Progenitor cell of endocrine pancreas (in vitro differentiated cells): ENCODE measurements at places on chromosomes 7 and 10. TPM values are rescaled to one million over a fixed set of nuclear protein-coding genes. Genes with fewer than 3 reads are reported as not detected.

- no peak overlapping the region for H3K4me3 ChIP-seq
- peaks cover 14% of the 10 kb centered on the region for H3K4me1 ChIP-seq
- H3K27ac ChIP-seq, result no peak overlapping the region
- H3K27me3 ChIP-seq, result no peaks in the 10 kb centered on the region
Measured at GRCh38 chr7:11847336-11847735, 15.3 kb upstream of the THSD7A start.

The PTF1A gene
- 41.3 and 50.7 TPM in 2 replicates for total RNA-seq

GRCh38 chr7:157032128-157032527, 21.7 kb upstream of the MNX1 start:
- H3K27ac ChIP-seq, result no peak overlapping the region
- H3K4me3 ChIP-seq, result no peak overlapping the region
- peaks cover 11% of the 10 kb centered on the region for H3K4me1 ChIP-seq
- DNase-seq, result no peak
- H3K36me3 ChIP-seq, result peaks cover 1% of the 10 kb centered on the region

- H3K4me3 ChIP-seq, result no peak overlapping the region
- no peaks in the 10 kb centered on the region for H3K36me3 ChIP-seq
- peaks cover 39% of the 10 kb centered on the region for H3K27me3 ChIP-seq
- DNase-seq, result no peak
- H3K4me1 ChIP-seq, result no peaks in the 10 kb centered on the region
- H3K27ac ChIP-seq, result no peak overlapping the region
Measured at GRCh38 chr10:100697631-100698030, 47.8 kb upstream of the PAX2 start.

GRCh38 chr10:112279433-112279832, 3.8 kb upstream of the TECTB start:
- H3K36me3 ChIP-seq, result no peaks in the 10 kb centered on the region
- H3K4me1 ChIP-seq, result peaks cover 47% of the 10 kb centered on the region
- no peaks in the 10 kb centered on the region for H3K27me3 ChIP-seq
- no peak for DNase-seq
- H3K27ac ChIP-seq, result peak overlapping the region; percentile 6

GRCh38 chr7:100887516-100888290, 1.8 kb downstream of the UFSP1 start:
- no peaks in the 10 kb centered on the region for H3K27me3 ChIP-seq
- no peak overlapping the region for H3K4me3 ChIP-seq
- no peak overlapping the region for H3K27ac ChIP-seq
- no peak for DNase-seq

- H3K27ac ChIP-seq, result no peak overlapping the region
- H3K27me3 ChIP-seq, result no peaks in the 10 kb centered on the region
- H3K36me3 ChIP-seq, result no peaks in the 10 kb centered on the region
- DNase-seq, result no peak
- H3K4me1 ChIP-seq, result no peaks in the 10 kb centered on the region
Measured at GRCh38 chr7:15757041-15758000, 70.8 kb upstream of the MEOX2 start.

GRCh38 chr10:132914732-132915131, 27.6 kb downstream of the CFAP46 start:
- no peaks in the 10 kb centered on the region for H3K4me1 ChIP-seq
- no peak overlapping the region for H3K4me3 ChIP-seq
- H3K27me3 ChIP-seq, result no peaks in the 10 kb centered on the region
- H3K36me3 ChIP-seq, result peaks cover 3% of the 10 kb centered on the region
- no peak for DNase-seq
- H3K27ac ChIP-seq, result no peak overlapping the region

DNA sequence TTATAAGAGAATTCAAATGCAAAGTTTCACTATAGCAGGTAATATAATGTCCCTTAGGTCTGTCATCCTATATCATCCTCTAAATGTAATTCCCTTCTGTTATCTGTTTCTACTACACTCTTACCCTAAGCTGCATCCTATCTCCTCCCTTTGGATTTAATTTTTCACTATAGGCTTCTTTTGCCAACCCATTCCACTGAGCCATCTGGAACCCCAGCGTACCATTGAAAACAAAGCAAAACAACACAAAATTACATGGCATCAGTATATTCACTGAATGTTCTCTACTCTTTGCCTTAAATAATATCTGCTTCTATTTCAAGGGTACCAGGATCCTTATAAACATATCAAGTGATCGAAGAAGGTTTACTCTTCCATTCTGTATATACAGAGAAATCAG, 1530.2 kb upstream of the LRRTM3 start:
- H3K36me3 ChIP-seq, result no peaks in the 10 kb centered on the region
- no peaks in the 10 kb centered on the region for H3K4me1 ChIP-seq
- no peak for DNase-seq
- H3K4me3 ChIP-seq, result no peak overlapping the region
- H3K27ac ChIP-seq, result no peak overlapping the region

The DKK1 gene
- total RNA-seq, result 2.5 and 4.7 TPM in 2 replicates

The ACTR3C gene
- total RNA-seq, result 2.3 and 3.3 TPM in 2 replicates

The FLNC gene
- total RNA-seq, result 6.9 and 11.7 TPM in 2 replicates

The ZC3HAV1L gene
- 16.5 and 18.2 TPM in 2 replicates for total RNA-seq

The SEMA4G gene
- 57.1 and 62.3 TPM in 2 replicates for total RNA-seq

- DNase-seq, result no peak
- H3K36me3 ChIP-seq, result no peaks in the 10 kb centered on the region
- H3K4me1 ChIP-seq, result no peaks in the 10 kb centered on the region
- H3K4me3 ChIP-seq, result no peak overlapping the region
- H3K27ac ChIP-seq, result no peak overlapping the region
Measured at GRCh38 chr7:112615701-112616100, 134.9 kb downstream of the LSMEM1 start.

The STAMBPL1 gene
- total RNA-seq, result 1.3 TPM in 2 replicates

GRCh38 chr7:73885975-73886798, 25.2 kb downstream of the TMEM270 start:
- peaks cover 13% of the 10 kb centered on the region for H3K4me1 ChIP-seq
- H3K36me3 ChIP-seq, result no peaks in the 10 kb centered on the region
- no peak overlapping the region for H3K4me3 ChIP-seq
- DNase-seq, result no peak

DNA sequence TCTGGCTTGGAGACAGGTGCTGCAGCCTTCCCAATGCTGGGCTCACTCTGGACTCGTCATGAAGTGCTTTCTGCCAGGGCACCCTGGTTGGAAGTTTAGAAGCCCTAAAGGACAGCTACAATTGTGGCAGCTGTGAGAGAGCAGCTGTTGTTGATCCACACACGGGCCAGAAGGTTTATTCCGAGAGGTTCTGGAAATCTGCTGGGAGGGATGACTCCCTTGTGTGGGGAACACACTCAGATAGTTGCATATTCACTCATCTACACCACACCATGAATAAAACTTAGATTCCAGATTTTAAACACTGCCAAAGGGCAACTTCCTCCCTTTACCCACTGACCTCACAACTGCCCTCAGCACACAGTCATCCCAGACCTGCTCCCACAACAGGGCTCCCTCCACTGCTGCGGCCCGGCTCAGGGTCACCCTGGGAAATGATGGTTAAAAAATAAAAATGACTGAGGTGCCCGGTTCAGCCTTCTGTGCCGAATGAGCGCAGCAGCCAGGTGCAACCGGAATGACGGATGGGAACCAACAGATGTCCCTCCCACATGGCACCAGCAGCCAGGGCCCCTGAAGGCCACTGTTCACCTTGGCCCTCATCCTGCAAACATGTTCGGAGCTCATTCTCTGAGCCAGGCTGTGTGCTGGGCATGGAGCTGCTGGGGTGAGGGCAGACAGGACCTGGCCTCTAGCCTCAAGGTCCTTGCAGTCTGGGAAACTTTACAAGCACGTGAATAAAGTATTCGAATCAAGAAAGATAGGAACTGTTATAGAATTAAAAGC, 40.2 kb downstream of the ASB13 start:
- H3K27ac ChIP-seq, result no peak overlapping the region
- peaks cover 1% of the 10 kb centered on the region for H3K4me1 ChIP-seq
- no peaks in the 10 kb centered on the region for H3K36me3 ChIP-seq
- peaks cover 7% of the 10 kb centered on the region for H3K27me3 ChIP-seq

The CPVL gene
- 22.1 and 23.1 TPM in 2 replicates for total RNA-seq

The ODAD2 gene
- total RNA-seq, result 0.67 and 0.78 TPM in 2 replicates

- H3K27ac ChIP-seq, result no peak overlapping the region
- H3K4me3 ChIP-seq, result no peak overlapping the region
- H3K36me3 ChIP-seq, result no peaks in the 10 kb centered on the region
Measured at GRCh38 chr7:45711161-45711490, 137.0 kb downstream of the ADCY1 start.

GRCh38 chr7:81626008-81626407, 143.8 kb downstream of the HGF start:
- no peaks in the 10 kb centered on the region for H3K36me3 ChIP-seq
- H3K4me3 ChIP-seq, result no peak overlapping the region
- no peak overlapping the region for H3K27ac ChIP-seq
- H3K27me3 ChIP-seq, result no peaks in the 10 kb centered on the region
- no peak for DNase-seq

DNA sequence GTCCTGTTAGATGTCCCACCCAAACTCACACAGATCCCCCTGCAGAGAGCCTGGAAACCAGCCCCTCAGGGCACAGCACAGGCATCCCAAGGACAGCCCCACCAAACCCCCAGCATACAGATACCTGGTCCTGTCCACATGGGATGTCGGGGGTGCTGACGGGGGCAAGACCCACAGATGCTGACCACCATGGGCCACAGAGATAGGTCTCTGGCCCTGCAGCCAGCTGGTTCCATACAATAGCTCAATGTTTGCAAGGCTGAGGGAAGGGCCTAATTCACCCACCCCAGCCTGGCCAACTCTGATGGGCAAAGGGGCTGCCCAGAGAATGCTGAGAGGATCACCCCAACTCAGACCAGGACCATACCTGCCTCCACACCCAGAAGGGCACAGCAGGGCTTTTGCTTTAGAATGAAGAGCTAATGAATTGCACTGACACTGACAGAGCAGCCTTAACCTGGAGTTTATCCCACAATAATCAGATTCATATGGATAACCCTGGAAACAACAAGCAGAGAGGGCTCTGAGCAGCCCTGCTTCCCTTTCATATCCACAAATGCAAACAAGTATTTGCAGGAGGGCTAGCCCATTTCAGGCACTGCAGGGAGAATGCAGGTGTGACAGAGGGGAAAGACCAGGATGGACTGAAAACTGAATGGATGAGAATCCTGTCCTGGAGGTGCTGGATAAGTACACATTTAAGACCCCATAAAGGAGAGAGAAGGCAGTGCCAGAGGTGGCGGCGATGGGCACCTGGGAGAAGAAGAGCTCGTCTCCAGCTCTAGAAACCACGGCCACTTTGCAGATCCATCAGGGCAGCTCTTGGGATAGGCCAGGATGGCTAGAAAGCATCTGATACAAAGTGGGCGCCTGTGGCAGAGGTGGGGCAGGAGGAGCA, 126.7 kb downstream of the TNS3 start:
- no peaks in the 10 kb centered on the region for H3K36me3 ChIP-seq
- no peaks in the 10 kb centered on the region for H3K27me3 ChIP-seq
- H3K4me3 ChIP-seq, result no peak overlapping the region

The GPC2 gene
- total RNA-seq, result 64.0 and 65.2 TPM in 2 replicates

DNA sequence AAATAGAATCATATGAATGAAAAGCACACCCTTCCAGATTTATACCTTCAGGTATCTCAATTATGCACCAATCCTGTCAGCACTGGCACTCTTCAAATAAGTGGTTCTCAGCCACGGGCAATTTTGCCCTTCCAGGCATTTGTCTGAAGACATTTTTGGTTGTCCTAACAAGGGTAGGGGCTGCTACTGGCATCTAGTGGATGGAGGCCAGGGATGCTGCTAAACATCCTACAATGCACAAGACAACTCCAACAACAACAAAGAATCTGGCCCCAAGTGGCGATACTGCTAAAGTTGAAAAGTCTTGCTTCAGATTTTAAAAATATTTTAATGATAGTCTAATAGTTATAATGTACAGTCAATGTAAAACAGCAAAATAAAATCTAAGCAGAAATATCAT, 16.1 kb downstream of the CCDC186 start:
- H3K27me3 ChIP-seq, result no peaks in the 10 kb centered on the region
- H3K27ac ChIP-seq, result no peak overlapping the region
- peaks cover 22% of the 10 kb centered on the region for H3K36me3 ChIP-seq
- DNase-seq, result no peak
- H3K4me1 ChIP-seq, result no peaks in the 10 kb centered on the region
- no peak overlapping the region for H3K4me3 ChIP-seq

The C7orf33 gene
- total RNA-seq, result not detected in 2 replicates

The APBB1IP gene
- total RNA-seq, result 0.24 and 0.38 TPM in 2 replicates

DNA sequence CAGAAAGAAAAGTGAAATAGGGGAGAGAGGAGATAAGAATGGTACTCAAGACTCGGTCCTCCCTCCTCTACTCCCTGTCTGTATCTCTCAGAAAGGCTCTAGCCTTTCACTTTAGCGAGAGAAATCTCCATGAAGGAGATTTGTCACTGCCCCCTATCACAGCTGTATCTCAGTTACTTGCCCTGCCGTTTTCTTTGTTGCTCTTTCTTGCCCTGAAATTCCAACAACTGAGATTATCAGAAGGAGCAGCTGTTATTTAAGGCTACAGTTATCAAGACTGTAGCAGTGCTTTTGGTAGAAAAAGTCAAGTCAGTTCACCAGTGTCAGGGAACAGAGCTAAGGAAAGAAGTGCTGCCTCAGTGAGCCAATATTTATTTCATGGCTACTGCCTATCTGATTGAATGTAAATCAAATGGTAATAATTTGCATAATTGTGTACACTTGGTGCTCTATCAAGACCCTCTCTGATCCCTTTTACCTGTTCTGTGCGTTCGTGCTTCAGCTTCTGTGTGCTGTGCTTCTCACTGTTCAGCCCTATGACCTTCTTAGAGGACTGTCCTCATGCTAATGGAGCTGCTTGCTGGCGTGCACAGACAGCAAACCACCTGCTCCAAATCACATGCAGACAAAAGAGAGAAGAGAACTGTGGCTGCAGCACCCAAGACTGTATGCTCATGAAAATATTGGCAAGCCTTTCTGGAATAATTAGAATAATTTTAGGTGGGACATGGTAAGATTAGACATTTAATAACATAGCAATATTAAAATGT, 180.2 kb upstream of the FAM3C start:
- H3K27me3 ChIP-seq, result no peaks in the 10 kb centered on the region
- no peaks in the 10 kb centered on the region for H3K36me3 ChIP-seq
- no peak for DNase-seq
- H3K4me3 ChIP-seq, result no peak overlapping the region
- no peak overlapping the region for H3K27ac ChIP-seq

GRCh38 chr7:52700349-52700748, 335.1 kb upstream of the POM121L12 start:
- H3K4me3 ChIP-seq, result no peak overlapping the region
- no peak overlapping the region for H3K27ac ChIP-seq
- H3K36me3 ChIP-seq, result no peaks in the 10 kb centered on the region
- DNase-seq, result no peak
- H3K4me1 ChIP-seq, result peaks cover 16% of the 10 kb centered on the region

The SDK1 gene
- 37.6 and 39.6 TPM in 2 replicates for total RNA-seq

GRCh38 chr10:8070440-8070839, 16.0 kb downstream of the GATA3 start:
- H3K4me1 ChIP-seq, result no peaks in the 10 kb centered on the region
- no peak overlapping the region for H3K4me3 ChIP-seq
- H3K27me3 ChIP-seq, result peaks cover 83% of the 10 kb centered on the region
- H3K27ac ChIP-seq, result no peak overlapping the region
